ENCODE measurements at places on chromosomes 5 and 9. TPM values are rescaled to one million over a fixed set of nuclear protein-coding genes. Genes with fewer than 3 reads are reported as not detected.

DNA sequence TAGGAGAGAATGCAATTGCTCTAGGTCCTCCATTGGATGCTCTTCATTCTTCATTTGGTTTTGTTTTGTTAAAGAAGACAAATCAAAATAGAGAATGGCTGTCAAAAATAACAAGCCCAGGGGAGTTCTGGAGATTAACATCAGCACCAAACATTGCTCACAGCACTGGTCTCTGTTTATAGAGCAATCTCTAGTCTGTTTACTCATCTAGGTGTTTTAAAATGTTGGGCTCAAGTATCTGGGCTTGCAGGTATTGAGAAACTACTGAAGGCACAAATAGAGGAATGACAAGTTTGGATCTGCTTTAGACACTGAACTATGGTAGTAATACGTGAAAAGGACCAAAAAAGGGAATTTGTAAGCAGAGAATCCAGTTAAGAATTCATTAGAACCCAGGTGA lies 77.0 kb upstream of the TMC1 start:
- DNase-seq: no peak

- DNase-seq: no peak
Observed at GRCh38 chr5:68367717-68368116, 152.2 kb downstream of the PIK3R1 start.

DNA sequence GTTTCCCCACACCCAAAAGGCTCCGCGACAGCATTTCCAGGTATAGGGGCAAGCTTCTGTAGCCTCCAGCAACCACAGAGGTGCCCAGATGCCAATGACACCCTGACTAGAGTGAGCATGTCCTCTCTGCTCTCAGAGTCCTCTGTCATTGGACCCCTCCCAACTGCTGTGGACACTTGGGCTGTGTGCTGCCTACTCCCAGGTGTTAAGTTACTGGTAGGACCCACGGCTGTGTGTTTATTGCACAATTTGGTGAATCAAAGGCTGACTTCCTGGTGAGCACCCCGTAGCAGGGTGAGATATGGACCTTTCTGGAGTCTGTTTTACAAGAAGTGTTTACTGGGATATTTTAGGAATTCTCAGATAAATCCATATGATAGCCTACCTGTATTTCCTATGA lies 36.0 kb downstream of the SH3GL2 start:
- no peak for DNase-seq

DNA sequence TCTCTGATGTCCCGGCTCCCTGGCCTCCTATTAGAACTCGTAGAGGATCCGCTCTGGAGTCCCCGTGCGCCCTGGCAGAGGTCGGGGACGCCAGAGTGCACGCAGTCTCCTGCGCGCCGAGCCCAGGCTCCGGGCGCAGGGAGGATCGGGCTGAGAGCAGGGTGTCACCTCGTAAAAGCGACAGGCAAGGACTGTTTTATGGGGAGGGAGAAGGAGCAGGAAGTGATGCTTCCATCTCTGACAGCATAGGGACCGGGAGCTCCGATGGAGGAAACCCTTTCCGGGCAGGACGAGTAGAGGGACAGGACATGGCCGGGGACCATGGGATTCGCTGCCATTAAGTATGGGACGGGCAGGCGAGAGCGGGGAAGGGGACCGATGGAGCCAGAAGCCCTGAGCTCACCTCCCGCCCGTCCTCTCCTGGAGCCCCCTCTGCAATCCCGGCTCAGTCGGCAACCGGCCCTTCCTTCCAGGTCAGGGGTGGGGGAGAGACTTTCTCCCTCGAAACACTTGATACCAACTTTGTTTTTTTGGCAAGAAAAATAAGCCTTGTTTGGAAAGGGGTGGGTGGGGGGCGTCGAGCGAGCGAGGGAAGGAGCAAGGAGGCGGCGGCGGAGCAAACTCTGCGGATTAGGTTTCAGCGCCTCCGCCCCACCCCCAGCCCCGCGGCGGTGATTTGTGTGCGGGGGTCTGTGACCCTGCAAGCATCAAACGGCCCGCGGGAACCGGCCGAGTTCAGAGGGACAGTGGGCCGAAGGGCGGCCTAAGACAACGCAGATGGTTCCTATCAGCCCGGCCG lies 12.6 kb downstream of the LMX1B start:
- no peak for DNase-seq

DNA sequence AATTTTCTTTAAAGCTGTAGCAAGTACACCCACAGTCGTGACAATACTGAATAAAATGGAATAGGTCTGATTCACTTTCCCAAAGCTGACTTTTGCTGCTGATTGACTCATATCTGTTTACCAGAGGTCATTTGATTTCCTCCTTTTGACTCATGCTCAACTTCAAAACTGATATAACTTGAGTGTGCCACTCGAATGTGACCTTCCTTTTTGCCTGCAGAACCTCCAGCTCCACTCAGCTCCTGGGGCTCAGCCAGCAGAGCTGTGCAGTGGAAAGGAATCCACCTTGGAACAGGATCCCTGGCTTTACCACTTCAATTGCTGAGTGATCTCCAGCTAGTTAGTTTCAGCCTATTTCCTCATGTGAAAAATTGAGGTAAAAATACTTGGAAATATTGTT lies 84.1 kb downstream of the FEM1C start:
- DNase-seq: peak; percentile 90

- peak; percentile 81 for DNase-seq
Observed at GRCh38 chr9:89999534-90000370, 394.9 kb downstream of the GADD45G start.

- DNase-seq: no peak
Observed at GRCh38 chr5:180495292-180495691, 1.1 kb downstream of the CNOT6 start.

- DNase-seq: no peak
Observed at GRCh38 chr5:176716320-176716719, 69.0 kb downstream of the TSPAN17 start.

The ZNF474 gene
- not detected for total RNA-seq

- peak; percentile 91 for DNase-seq
Observed at GRCh38 chr9:132597073-132597775, 14.8 kb downstream of the BARHL1 start.

GRCh38 chr5:135183464-135183863 lies 149.4 kb upstream of the PITX1 start:
- no peak for DNase-seq

GRCh38 chr5:80987078-80987766 lies 27.1 kb downstream of the RASGRF2 start:
- DNase-seq: no peak

DNA sequence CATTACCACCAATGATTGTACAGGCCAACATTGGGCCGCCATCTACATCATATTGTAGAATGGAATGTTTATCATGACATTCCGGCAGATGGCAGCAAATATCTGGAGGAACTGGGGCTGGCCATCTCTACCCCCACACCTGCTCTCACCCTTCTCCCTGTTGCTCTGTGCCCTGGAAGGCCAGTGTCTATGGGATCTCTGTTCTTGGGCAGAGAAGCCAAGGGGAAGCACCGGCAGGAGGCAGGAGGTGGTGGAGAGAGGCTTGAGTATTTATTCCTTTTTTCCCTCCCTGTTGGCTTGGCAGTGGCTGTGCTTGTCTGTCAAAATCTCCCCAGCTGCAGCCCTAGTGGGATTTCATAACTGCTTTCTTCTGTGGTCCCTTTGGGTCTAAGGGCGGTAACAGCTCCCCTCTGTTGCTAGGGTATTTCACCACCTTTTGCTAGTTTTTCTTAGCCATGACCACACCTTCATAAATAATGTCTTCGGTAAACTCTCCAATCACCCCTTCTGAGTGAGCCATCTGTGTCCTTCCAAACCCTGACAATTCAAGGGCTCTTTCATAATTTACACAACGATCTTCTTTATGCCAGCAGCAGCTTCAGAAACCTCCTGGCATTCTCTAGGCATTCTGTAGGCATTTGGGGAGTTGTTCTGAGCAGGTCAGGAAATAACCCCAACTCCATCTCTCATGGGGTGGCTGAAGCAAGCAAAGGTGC lies 225.8 kb downstream of the MELK start:
- no peak for DNase-seq

DNA sequence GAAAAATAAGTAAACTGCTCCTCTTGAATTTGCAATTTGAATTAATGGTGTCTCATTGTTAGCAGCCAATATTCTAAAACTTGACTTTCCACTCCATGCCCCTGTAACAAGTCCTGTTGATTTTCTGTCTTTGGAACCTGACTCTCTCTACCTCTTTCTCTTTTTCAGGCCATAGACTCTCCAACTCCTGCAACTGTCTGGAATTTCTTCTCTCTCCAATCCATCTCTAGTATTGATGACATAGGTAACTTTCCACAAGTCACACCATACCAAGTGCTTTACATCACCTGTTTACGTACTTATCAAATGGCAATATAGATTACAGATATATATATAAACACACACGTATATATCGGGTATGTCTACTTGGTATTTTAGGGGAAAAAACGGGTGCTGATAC lies 923 bp downstream of the C5orf34 start:
- no peak for DNase-seq

DNA sequence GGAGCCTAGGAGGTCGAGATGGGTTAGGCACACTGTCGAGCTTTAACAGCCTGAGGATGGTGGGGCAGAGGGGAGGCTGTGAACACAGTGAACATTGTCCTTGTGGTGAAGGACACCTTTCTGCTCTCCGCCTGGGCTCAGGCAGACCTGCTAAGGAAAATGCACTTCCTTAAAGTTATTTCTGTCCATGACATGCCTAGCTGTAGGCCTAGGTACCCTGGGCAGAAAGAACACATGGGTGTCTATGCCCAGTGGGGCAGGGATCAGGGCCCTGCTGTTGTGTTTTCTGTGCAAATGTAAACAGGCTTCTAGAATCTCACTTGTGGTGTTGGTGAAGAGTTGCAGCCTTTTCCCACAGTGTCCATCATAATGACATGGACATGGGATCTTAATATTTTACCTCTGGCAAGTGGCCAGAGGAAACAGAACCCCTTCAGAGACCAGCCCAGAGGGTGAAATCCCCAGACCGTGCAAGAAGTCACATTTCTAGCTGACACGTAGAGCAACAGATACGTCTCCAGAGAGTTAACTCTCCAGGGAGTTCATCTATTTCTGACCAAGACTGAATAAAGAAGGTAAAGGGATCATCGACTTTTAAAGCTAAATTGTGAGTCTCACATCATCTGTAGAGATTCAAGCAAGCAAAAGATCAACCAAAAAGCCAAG lies 79.2 kb downstream of the C9orf152 start:
- no peak for DNase-seq

GRCh38 chr5:73291873-73292272 lies 118.9 kb downstream of the TMEM174 start:
- no peak for DNase-seq

The ANKRD20A1 gene
- 0.12 TPM for total RNA-seq
